CD4-positive, alpha-beta T cell treated with Interleukin-17A for 1 hour (primary cell): ENCODE measurements at places on chromosomes 7 and 10.
A peak's percentile ranks its signal among the peaks of the same experiment; 100 is the strongest.

- DNase-seq: no peak
These were observed 66.1 kb downstream of the MTPN start for GRCh38 chr7:135911099-135911498.

DNA sequence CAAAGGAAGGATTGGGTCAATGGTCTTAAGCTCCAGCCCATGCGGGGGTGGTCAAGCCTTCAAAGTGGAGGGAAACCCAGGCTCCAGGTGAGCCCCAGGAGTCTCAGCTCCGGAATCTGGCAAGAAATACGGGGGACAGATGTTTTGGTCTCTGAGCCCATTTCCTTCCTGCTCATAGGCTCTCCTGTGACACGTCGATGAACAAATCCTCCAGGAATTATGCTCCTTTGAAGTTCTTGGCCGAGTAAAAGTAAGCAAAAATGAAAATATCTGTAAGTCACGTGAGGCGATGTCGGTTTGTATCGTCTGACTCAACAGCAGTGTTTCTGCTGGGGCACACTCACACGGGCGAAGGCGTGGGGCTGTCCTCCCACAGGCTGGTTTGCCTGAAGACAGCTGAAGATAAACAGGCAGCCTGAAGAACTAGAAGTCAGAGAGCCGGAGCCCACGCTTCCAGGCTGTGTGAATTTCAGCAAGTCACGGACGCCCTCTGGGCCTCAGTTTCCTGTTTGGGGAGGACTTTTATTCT is 52.6 kb upstream of the SMNDC1 start:
- DNase-seq: peak; percentile 63

DNA sequence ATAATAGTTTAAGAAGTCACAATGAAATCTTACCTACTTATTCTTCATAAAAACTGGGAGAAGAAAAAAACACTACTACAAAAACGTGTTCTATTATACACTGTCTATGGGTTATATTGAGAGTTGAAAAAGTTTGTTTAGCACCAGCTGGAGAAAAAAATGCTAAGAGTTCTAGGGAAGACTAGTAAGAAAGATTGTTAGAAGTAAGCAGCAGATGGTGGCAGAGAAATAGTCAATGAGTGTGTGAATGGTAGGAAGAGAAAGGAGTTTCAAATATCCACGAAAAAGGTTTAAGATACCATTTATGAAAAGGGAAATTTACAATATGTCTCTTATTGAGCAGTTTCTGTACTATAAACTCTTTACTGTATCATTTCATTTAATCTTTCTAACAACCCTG is 124.7 kb downstream of the NRBF2 start:
- no peak for DNase-seq

DNA sequence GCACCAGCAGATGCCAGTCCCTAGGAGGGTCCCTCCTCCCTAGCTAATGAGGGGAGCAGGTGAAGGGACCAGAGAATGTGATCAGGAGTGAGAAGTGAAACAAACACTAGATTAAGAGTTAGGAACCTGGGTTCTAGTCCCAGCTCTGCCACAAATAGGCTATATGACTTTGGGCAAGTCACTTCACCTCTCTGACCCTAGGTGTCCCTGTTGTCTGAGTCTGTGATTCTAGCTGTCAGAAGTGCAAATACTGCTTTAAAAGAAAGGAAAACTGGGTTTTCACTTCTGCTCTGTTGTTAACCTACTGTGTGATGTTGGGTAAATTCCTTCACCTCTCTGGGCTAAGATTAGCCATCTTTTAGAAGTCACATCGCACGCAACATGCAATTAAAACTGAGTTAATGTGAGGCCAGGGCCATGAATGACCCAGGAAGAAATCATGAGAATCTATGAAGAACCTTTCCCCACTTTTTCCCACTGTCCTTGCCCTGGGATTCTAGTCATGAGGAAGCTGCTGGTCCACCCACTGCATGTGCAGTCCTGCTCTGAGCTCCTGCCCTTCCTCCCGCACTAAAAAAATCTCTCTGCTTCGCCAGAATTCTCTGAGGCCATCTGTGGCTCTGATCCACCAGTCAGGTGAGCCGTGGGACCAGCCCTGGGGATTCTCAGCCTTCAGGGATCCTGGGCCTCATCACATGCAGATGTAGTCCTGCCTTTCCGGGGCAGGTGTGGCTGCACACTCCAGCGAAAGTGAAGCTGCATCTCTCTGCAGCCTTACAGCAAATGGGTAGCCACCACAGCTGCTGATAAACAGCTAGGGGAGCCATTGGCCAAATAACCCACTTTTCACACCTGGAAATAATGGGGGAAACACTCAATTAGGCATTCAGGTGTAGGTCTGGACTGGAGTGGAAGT is 181.7 kb downstream of the PLXNA4 start:
- DNase-seq: peak; percentile 62

GRCh38 chr7:107994421-107995030 is 8.4 kb downstream of the LAMB1 start:
- DNase-seq: no peak

DNA sequence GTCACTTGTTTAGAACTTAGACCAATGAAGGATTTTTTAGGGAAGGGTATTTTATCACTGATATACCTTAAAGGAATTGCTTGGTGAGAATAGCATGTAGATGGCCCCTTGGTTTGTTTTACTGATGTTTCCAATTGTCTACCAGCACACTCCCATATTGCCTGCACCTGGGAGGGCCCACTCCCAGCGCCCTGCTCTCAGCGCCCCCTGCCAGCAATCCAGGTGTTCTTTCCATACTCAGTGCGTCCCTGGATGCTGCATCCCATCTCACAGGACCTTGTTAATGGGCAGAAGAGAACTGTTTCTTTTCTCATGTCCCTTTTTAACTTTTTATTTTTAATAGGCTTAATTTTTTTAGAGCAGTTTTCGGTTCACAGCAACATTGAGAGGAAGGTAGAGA is 24.1 kb upstream of the SFRP5 start:
- no peak for DNase-seq
